ENCODE measurements at places on chromosomes 16 and 17.

GRCh38 chr17:64781014-64781756 is 119.1 kb upstream of the SMURF2 start:
- no peak for DNase-seq

GRCh38 chr16:79560318-79560717 is 40.2 kb downstream of the MAF start:
- no peak for DNase-seq

DNA sequence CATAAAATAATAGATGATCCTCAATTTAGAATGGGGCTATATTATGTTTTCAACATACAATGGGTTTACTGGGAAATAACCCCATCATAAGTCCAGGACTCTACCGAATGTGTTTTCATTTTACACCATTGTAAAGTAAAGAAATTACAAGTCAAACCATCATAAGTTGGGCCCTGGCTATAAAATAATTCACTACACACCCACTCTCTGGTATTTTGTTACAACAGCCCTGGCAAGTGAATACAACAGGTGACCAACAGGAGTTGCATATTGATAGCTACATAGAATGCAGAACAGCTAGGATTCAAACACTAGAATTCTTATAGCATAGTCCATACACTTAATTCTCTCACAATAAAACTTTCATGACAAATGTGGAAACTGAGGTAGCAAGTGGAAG is 673.0 kb upstream of the CA10 start:
- DNase-seq, result no peak

DNA sequence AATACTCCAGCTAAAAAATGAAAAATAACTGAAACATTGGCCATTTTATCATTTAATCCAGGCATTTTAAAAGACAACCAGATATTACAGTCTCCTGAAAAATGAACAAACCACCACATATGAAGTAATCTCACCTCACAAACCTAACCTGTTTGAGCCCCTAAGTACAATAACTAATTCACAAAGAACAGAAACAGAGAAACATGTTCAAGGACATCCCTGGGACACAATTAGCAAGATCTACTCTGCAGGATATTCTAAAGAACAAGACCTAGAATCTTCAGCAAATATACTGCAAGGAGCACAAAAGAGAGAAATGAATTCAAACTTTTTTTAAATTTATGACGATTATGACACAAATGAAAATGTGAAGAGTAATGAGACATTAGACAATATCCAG is 50.8 kb upstream of the ANKFY1 start:
- DNase-seq, result no peak

DNA sequence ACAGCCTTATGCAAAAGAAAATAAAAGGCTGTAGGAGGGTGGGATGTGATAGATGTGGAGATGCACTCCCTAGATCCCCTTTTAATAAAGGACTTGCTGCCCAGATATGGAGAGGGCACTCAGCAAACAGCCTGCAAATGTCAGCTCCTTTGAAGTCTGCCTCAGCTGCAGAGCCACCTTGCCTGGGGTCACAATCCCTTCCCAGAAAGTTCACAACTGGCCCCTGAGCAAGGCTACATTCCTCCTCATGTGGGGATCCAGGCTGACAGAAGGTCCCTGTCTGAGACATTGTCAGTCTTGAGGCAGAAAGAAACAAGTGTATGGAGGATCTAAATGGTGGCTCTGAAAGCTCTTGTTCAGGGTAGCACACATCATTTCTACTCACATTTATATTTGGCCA is 36.1 kb downstream of the SLFN11 start:
- no peak for DNase-seq

DNA sequence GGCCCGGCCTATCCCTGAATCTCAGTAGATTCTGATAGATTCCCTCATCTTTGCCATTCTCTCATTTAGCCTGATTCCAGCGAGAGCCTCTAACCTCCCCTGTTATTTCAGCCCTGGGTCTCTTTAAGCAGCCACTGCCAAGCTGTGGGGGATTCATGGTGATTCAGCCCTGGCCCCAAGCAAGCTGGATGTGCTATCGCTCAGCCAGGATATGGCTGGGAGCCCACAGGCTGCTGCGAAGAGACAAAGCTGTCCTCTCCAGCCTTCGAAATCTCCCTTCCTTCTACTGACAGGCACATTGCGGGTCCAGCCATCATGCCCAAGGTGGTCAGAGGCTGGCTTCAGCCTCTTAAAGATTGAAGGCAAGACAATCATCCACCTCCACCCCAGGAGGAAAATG is 394.1 kb downstream of the SOX9 start:
- no peak for DNase-seq

- no peak for DNase-seq
These were observed 29.2 kb downstream of the HS3ST2 start for GRCh38 chr16:22843122-22843521.

DNA sequence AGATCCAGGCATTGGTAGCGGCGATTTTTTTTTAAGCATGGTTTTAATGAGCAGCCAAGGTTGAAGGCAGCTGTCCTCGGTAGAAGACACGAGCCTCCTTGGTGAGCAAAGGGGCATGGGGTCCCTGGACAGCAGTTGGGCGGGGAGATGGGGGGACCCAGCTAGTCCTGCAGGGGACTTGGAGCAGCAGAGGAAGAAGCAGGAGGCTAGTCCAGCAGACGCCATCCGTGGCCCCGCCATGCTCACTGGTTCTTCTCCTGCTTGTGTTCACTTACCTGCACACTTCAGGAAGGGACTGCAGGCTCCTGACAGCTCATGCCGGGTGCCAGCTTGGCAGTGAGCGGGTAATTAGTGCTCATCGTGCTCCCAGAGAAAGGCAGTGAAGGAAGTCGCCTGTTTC is 130.2 kb upstream of the CDH5 start:
- no peak for DNase-seq

DNA sequence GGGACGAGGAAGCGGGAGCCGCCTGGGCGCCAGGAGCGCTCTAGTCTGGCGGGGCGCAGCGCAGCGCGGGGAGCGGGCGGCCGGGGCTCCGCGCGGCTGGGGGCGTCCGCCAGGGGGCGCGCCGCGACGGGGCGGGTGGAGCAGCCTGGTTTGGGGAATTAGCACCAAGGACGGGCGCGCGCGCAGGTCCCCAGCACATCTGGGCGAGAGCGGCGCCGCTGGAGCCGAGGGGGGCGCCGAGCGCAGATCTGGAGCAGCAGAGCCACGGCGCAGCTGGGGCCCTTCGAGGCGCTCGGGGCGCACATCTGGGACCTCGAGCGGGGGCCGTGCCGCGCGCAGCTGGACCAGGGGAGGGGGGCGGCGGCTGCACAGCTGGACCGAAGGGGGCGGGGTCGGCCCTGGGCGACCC is at the start of gene NXPH3:
Gene NXPH3, plus strand, starts transcription at position 193 of the 409 bp plus-strand sequence. CDS start 349 bp downstream, outside the sequence.
- DNase-seq, result peak; percentile 55

DNA sequence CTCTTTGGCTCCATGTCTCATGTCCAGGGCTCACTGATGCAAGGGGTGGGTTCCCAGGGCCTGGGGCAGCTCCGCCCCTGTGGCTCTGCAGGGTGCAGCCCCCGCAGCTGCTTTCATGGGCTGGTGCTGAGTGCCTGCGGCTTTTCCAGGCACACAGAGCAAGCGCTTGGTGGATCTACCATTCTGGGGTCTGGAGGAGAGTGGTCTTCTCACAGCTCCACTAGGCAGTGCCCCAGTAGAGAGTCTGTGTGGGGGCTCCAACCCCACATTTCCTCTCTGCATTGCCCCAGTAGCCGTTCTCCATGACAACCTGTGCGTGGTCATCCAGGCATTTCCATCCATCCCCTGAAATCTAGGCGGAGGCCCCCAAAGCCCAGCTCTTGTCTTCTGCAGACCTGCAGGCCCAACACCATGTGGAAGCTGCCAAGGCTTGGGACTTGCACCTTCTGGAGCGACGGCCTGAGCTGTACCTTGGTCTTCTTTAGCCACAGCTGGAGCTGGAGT is 5.2 kb downstream of the IL32 start:
- DNase-seq, result no peak

DNA sequence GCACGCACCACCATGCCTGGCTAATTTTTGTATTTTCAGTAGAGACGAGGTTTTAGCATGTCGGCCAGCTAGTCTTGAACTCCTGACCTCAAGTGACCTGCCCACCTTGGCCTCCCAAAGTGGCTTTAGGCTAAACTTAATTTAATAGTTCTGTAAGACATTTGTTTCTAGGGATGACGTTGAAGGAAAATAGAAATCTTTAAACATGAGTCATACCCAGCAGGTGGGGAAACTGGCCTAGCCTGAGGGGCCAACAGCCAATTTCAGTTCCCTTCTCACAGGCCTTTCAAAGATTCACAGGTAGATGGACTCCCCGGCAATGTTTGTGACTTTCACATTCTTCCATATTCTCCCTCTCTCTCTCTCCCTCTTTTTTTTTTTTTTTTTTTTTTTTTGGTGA is 18.1 kb upstream of the ITPRIPL2 start:
- DNase-seq, result no peak

DNA sequence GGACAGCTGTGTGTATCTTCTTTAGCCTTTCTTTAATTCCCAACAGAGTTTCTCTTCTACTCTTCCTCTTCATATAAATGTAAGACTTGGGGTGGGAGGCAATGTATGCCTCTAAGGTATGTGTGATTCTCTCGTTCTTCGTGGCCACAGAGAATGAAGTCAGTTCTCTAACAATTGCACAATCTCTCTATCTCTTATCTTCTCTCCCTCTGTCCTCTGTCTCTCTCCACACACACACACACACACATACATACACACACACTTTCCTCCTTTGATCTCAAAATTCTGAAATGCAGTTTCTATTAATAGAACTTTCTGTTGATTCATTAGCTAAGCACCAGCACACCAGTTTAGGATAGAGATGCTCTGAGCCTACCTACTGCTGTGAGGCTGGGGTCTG is 615.7 kb upstream of the SALL1 start:
- DNase-seq, result no peak

DNA sequence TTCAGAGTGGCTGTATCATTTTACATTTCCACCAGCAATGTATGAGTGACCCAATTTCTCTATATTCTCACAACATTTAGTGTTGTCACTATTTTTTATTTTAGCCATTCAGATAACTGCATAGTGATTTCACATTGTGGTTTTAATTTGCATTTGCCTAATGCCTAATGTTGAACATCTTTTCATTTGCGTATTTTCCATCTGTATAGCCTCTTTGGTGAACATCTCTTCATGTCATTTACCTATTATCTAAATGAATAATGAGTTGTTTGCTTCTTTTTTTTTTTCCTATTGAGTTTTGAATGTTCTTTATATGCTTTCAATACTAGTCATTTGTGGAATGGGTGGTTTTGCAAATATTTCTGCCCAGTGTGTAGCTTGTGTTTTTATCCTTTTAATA is 120.9 kb upstream of the CPHXL start:
- no peak for DNase-seq

DNA sequence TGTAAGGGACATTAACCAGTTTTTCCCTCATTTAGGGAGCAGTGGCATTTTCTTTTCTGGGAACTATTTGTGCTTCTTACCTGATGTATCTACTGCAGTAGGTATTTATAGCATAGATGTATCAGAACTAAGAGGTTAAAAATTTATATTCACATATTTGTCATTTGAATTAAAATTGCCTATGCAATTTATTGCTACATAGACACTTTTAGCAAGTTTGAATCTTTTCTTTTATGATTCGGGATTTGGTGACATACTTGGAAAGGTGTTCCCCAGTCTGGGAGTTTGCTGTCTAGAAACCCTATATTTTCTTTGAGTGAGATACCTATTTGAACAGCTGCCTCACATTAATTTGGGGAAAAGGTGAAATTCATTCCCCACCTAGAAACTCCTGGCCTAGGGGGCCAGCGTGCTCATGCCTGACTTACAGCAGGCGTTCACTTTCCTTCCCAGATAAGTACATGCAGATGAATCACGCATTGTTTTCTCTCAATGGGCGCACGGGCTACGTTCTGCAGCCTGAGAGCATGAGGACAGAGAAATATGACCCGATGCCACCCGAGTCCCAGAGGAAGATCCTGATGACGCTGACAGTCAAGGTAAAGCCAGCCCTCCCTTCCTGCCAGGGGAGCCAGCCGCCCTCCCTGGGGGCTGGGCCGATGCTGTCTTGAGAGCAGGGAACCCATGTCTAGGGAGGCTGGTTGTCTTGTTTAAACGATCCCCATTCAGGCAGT is 73.8 kb downstream of the SDR42E1 start:
- no peak for DNase-seq

DNA sequence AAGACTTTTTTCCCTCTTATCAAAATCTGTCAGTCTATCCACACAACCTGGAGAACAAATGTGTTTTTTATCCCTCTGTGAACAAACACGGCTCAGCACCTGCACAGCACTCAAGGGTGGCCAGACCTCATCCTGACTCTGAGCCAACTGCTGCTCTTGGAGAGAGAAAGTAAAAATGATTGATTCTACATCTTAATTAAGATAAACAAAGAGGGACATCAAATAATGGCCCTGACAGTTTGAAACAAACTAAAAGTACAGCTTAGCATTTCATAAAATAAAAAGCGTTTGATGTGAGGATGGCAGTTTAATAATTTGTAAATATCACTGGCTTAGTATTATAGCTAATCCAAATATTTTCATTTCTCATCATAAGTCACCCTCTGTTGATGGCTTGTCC is 106.2 kb downstream of the SNX11 start:
- no peak for DNase-seq

- DNase-seq, result no peak
These were observed 609.9 kb upstream of the SALL1 start for GRCh38 chr16:51761001-51761400.

- DNase-seq, result no peak
These were observed 148.7 kb downstream of the GRIN2A start for GRCh38 chr16:10033556-10033955.
